ENCODE measurements at places on chromosomes 7 and 10. TPM values are rescaled to one million over a fixed set of nuclear protein-coding genes. Genes with fewer than 3 reads are reported as not detected.

SPAM1 gene
- not detected for total RNA-seq

SLC18A3 gene
- 44.6 TPM for total RNA-seq

CYP3A7 gene
- 0.22 TPM for total RNA-seq

EBLN1 gene
- total RNA-seq, result not detected

CCDC7 gene
- total RNA-seq, result 7.3 TPM

ACTL6B gene
- total RNA-seq, result not detected

CPVL gene
- total RNA-seq, result 11.4 TPM

Measured in placental epithelial cell (primary cell).